Fibroblast of skin of right quadriceps (primary cell): ENCODE measurements at places on chromosomes 3 and 15.

DNA sequence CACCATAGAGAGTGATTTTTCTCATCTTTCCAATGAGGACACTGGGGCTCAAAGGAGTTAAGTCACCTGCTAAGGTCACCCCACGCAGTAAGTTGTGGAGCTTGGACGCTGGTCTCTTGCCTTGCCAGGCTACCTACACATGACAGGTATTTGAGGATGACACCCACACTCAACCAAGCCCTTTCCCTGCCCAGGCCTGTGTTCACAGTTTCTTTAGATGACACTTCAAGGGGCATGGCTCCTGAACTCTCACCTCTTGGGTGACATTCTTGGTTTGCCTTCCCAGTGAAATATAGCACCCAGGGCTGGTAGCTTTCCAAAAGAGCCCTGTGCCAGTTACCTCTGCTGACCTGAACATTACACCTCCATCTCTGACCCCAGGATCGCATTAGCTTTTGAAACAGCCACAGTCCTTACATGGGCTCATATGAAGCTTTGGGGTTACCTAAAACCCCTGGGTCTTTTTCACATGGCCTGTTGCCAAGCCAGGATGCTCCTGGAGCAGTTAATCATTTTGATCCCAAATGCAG is 148.0 kb downstream of the RPLP1 start:
- DNase-seq, result no peak

GRCh38 chr3:195054311-195054710 is 216.6 kb downstream of the XXYLT1 start:
- no peak for DNase-seq

GRCh38 chr3:13728487-13728886 is 151.4 kb downstream of the WNT7A start:
- no peak for DNase-seq

- no peak for DNase-seq
These were observed 236.2 kb downstream of the NR1D2 start for GRCh38 chr3:24181256-24181655.

DNA sequence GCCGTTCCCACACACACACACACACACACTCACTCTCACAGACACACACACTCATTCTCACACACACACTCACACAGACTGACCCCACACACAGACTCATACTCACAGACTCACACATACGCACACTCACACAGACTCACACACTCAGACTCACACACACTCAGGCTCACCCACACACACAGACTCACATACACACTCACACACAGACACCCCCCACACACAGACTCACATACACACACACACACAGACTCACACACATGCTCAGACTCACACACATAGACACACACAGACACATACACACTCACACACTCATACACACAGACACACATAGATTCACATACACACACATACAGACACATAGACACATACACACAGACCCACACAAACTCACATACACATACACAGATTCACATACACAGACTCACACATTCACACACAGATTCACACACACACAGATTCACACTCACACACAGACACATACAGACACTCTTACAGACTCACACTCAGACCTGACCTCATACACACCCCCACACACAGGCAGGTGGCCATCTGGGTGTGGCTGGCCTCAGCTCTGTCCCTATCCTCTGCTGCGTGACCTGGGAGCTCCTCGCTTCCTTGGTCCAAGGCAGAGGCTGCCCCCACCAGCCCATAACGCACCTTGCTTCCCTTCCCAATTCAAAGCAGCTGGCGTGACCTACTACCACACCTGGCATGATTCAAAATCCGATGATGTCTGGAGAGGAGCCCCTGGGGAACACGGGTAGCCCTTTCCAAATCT is 1.9 kb downstream of the C3orf22 start:
- DNase-seq, result no peak

GRCh38 chr15:40111888-40112287 is 3.2 kb upstream of the BMF start:
- DNase-seq, result no peak

- no peak for DNase-seq
These were observed 173.8 kb downstream of the ADAMTS17 start for GRCh38 chr15:100167884-100168375.

- DNase-seq, result no peak
These were observed 486.1 kb downstream of the DIPK2A start for GRCh38 chr3:144457758-144458157.

- DNase-seq, result no peak
These were observed 315.2 kb downstream of the ZBTB20 start for GRCh38 chr3:114831861-114832260.

- DNase-seq, result no peak
These were observed 5.5 kb downstream of the MYL3 start for GRCh38 chr3:46857485-46858341.

GRCh38 chr3:46561951-46562350 is 4.2 kb downstream of the LRRC2 start:
- DNase-seq, result no peak

DNA sequence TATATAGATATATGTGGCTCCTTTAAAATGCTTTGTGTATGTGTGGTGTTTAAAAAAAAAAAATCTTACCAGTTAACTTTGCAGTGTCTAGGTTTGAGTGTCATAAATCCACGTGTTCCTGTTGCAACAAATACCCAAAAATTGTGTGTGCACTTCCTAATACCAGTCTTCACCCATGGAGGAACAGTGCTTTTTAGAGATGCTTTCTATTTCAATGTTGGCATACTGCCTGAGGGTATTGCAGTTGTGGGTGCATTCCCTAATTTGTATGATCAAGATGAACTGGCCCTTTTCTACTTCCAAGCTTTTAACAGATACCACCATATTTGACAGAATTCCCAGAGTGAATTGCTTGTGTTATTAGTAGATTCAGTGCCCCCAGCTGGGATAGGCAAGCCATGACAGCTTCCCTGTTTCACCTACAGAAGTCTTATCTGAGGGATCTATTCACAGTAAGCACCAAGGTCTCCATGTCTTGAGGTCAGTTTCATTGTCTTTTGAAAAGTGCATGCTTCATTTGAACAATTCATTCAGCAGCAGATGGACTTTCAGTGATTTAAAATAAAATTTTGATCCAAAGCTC is 68.9 kb upstream of the GOLGA6B start:
- DNase-seq, result peak; percentile 14

GRCh38 chr15:52256930-52257733 is 38.5 kb downstream of the MYO5C start:
- peak; percentile 34 for DNase-seq

GRCh38 chr3:181189556-181189955 is 200.0 kb upstream of the DNAJC19 start:
- no peak for DNase-seq
